ENCODE measurements at places on chromosomes 4 and X. TPM values are rescaled to one million over a fixed set of nuclear protein-coding genes. Genes with fewer than 3 reads are reported as not detected.

The STBD1 gene
- 0.47 TPM for total RNA-seq

The HMX1 gene
- 1.1 TPM for total RNA-seq

The NAP1L3 gene
- total RNA-seq, result 34.6 TPM

The CYSLTR1 gene
- total RNA-seq, result not detected

The MPP1 gene
- 13.2 TPM for total RNA-seq

The CD99L2 gene
- total RNA-seq, result 40.1 TPM

The MEPE gene
- total RNA-seq, result not detected

The HAND2 gene
- total RNA-seq, result not detected

The ENPP6 gene
- not detected for total RNA-seq

The CXCL8 gene
- not detected for total RNA-seq

The SRPK3 gene
- 0.30 TPM for total RNA-seq

The UGT2B11 gene
- total RNA-seq, result not detected

The TRIML1 gene
- total RNA-seq, result not detected

The PPP2R2C gene
- total RNA-seq, result 0.35 TPM

- no peak for DNase-seq
Observed at GRCh38 chrX:154489182-154489581, 1.2 kb downstream of the SLC10A3 start.

DNA sequence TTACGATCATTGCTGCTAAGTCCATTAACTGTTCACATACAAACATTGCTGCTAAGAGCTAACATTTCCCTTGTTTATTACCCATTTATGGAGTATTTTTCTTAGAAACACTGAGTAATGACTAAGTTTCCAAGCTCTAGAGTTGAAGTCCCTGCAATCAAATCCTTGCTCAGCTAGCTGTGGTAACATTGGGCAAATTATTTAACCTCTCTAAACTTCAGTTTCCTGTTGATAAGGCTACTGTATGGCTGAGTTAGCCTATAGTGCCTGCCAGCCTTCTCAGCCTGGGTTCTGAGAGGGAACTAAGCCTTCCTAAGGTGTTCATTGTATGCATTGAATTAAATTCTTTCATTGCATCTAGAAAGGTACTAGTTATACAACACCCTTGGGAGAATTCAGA, 15.2 kb upstream of the SCOC start:
- DNase-seq, result no peak

DNA sequence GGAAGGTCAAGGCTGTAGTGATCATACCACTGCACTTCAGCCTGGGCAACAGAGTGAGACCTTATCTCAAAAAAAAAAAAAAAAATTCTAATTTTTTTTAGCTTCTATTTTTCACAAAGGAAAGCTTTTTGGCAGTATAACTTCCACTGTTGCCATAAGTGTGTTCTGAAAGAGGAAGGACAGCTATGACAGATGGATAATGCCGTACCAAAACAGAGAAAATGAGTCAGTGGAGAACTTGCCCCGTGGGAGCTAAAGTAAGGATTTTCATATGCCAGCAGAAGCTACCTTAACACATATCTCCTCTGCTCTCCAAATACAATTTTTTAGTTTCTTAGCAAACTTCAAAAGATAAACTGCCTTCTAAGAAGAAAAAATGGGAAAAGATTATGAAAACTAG, 43.7 kb downstream of the RPS3A start:
- no peak for DNase-seq

DNA sequence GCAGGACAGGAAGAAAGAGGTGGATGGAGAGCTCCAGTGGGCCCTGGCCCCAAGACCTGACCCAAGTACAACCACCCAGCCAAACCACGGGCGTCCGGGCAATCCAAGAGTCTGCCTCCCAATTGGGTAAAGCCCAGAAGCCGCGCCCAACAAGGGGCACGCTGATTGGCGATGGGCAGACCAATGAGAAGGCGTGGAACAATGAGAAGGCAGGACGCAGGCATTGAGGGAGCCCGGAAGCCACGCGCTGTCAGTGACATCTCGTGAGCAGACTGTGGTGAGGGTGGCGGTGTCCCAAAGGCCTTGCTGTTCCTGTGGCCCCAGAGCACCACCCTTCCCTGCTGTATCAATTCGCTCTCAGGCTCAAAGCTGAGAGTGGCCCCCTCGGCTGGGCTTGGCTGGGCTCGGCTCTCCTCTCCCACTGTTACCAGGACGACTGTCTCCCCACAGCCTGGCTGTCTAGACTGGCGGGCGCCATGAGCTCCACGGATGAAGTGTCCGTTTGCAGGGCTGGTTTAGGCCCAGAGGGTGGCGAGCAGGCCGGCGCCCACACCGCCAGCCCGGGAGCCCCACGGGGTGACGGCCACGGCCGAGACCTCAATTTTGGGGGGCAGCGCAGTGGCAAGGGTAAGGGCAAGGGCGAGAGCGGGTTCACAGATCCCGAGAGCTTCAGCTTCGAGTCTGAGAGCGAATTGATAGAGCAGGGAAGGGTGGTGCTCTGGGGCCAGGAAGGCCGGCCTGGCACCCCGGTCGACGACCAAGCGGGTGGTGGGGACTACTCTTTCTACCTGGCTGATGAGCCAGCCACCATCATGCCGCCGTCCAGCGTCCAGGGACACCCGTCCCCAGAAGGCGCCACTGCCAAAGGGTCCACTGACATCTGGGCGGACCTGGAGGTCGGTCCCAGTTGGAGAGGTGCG, at the start of gene LOC101059915:
TSS of gene LOC101059915 (plus strand) at position 219 of the 920 bp plus-strand sequence.
- no peak for DNase-seq

GRCh38 chr4:84690481-84690880, 107.6 kb downstream of the CDS1 start:
- no peak for DNase-seq

DNA sequence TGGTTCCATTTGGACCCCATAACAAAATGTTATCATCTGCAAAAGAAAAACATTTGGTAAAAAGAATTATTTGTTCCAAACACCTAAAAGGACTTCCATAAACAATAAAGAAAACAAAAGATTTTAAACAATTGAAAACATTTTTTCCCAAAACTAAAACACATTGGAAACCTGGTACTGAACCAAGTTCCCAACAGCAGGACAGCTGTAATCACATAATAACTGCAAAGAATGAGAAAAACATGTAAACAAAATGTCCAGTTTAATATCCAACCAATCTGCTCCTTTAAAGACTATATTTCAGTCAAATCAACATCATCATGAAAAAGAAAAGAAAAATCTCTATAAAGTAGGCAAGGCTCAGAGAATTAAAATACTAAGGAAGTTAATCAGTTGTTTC, 36.3 kb downstream of the PRDM5 start:
- DNase-seq, result no peak

DNA sequence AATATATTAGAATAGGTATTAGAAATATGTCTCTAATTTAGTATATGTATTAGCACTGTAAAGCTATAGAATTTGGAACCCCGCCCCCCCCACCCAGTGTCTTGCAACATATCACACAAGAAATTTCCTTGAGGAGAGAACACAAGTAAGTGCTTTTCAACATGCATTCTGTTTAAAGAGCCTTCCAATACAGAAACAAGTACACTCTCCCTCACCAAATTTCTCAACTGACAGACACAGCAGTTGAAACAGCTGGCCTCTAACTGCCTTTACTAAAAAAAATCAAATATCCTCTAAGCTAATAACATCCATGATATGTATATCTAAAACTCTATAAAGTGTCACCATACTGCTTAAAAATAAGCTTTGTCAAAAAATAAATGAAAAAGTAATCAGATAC, 12.4 kb downstream of the CAMK2D start:
- DNase-seq, result no peak

DNA sequence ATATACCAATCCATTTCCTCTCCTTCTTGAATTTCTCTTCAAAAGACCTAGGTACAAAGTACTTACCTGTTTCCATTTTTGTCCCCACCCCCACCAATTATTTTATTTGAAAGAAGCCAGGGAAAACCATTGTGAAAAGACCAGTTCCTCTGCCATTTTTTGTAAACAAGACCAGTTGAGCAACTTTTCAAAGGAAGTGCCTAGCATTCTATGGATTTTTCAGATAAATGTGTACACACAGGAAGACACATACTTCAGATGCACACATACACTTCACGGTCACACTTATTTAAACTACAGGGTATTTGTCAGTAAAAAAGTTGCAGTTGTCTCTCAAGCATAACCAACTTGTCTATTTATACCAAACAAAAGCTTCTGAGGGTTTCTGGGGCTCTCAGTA, 587.2 kb upstream of the KLHL4 start:
- DNase-seq, result no peak

DNA sequence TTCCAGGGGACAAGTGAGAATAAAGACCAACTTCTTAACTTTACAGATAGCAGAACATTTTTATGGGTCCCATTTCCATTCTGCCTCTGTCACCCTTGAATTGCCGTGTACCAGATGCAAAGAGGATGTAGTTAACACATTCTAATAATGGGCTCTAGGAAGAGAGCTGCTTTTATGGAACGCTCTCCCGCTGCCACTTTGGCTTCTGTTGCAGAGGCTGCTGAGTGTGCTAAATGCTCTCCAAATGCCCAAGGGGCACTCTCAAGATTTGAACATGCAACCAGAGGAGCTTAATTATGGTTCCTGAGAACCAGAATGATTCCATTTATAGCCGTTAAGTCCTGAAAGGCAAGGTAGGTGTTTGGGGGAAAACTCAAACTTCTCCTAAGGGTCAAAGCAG, 28.1 kb upstream of the GPC3 start:
- DNase-seq, result no peak

GRCh38 chr4:108651014-108651791, 804 bp downstream of the OSTC start:
- peak; percentile 1 for DNase-seq

- no peak for DNase-seq
Observed at GRCh38 chr4:171896426-171896825, 83.2 kb downstream of the GALNTL6 start.

DNA sequence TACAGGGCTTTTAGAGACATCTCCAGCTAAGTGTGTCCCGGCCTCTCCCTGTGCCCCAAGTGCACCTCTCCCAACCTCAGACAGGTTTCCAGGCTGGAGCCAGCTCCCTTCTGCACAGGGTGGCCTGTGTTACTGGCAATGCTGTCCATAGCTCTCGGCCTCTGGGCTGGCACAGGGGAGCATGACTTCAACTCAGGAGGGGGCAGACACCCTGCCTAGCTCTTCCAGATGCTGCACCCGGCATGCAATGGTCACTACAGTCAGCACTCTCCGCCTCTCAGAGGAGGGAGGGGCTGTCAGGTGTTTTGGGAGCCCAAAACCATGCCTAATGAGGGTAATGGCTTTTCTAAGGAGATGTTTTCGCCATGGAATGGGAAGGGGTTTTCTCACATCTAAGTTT, 2.4 kb upstream of the IRAK1 start:
- no peak for DNase-seq

DNA sequence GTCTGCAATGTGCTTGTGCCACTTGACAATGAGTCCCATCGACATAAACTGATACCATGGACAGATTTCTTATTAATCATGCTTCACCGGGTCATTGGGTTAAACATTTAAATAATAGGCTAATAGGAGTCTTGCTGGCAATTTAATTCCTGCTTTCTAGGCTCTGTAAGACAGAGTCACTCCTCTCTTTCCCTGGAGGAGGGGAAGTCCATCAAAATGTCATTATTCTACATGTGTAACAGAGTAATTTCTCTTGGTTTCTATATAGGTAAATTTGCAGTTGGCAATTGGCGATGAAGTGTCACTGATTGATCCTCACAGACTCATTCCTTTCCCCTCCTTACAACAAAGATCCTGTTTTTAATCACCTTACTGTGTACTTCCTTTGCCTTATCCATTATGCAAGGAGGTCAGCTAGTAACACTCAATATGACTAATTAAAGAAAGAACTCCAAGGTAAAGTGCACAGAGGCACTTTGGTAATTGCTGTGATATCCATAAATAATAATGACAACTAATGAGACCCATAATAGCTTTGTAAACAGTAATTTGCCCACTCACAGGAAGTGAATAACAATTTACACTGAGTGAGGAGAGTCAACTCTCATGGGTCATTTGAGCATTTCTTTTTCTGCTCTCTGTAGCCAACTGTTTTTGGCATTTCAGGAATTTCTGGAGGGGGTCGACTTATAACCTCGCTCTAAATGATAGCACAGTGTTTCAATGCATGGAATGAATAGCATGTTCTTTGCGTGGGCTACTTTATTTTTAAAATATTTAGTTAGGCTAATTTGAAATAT, 184.0 kb downstream of the UGT8 start:
- no peak for DNase-seq

- no peak for DNase-seq
Observed at GRCh38 chr4:146930673-146931072, 15.0 kb downstream of the TTC29 start.

GRCh38 chr4:83920375-83920774, 384.5 kb downstream of the GPAT3 start:
- DNase-seq, result no peak

DNA sequence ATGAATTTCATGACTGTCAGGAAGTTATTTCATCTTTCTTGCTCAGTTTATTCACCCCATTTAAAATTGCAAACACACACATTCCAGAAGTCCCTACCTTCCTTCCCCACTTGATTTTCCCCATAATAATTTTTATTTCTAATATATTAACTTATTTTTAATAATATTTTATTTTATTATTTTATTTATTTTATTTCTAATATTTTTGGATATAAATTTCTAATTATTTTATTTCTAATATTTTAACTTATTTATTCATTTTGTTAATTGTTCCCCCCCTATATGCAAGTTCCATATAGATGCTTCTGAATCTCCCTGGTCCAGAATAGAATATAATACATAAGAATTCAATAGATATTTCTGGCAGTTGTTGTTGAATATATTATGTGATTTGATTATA, 293.7 kb upstream of the CPEB2 start:
- no peak for DNase-seq

DNA sequence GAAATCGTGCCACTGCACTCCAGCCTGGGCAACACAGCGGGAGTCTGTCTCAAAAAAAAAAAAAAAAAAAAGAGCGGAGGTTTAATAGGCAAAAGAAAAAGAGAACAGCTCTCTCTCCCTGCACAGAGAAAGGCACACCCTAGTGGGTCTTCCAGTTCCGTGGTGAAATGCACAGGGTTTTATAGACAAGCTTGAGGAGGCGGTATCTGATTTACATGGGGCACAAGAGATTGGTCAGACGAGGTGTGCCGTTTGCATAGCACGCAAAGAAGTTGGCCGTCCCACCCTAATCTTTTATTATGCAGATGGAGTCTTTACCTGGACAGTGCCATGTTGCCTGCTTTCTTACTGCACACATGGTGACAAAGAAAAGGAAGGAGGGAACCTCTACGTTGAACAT, 33.5 kb upstream of the REST start:
- no peak for DNase-seq
